NCI-H510A (cell line): ENCODE measurements at places on chromosomes 4 and X.
A peak's percentile ranks its signal among the peaks of the same experiment; 100 is the strongest.

DNA sequence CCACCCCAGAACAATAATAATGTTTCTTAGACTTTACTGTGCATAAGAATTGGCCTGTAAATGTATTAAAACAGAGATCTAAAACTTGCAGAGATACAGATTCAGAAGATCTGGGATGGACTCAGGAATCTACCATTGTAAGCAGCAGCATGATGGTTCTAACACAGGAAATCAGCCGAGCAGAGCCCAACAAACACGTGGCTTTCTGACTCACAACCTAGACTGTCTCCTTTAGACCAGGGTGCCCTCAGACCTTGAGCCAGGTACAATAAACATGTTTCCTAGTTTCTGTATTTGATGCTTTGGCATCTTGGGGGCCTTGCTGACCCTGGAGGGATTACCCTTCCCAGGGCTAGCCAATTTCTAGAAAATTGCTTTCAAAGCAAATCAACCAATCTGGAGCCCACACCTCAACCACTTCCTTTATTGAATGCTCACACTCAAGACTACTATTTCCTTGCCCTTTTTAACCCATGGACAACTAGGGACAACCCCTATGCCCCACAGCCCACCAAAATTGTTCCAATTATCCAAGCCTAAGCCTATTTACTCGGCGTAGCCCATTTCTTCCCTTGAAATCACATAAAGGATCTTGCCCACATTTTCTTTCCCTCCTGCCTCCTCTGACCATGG is 80.5 kb downstream of the TBC1D9 start:
- DNase-seq, result no peak

- no peak for DNase-seq
Measured at GRCh38 chr4:118823471-118823870, 12.5 kb downstream of the SEC24D start.

DNA sequence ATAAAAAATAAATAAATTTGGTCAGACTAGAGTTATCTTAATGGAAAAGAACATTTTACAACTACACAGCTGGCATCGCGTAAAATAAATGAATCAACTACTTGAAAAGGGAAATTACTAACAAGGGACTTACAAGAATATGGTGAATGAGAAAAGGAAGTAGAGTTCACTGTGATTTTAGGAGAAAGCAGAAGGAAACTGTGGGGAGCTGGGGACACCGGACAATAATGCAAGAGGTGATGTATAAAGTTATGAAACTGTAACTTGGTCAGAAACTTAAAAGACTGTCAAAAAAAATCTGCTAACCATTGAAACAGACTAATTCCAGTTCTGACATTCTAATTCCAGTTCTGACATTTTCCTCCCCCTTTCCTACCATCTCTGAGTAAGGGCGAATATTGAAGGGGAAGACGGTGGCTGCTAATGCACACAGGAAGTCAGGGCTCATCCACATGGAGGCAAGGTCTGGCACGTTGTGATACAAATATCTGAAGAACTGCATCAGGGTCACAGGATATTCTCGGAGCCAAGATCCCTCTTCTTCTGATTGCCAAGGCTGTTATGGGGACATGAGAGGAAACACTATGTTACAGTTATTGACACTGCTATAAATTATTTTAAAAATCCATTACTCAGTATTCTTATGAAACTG is 170.5 kb downstream of the CDS1 start:
- DNase-seq, result no peak

- no peak for DNase-seq
Measured at GRCh38 chrX:146241902-146242301, 424.3 kb downstream of the SLITRK2 start.

DNA sequence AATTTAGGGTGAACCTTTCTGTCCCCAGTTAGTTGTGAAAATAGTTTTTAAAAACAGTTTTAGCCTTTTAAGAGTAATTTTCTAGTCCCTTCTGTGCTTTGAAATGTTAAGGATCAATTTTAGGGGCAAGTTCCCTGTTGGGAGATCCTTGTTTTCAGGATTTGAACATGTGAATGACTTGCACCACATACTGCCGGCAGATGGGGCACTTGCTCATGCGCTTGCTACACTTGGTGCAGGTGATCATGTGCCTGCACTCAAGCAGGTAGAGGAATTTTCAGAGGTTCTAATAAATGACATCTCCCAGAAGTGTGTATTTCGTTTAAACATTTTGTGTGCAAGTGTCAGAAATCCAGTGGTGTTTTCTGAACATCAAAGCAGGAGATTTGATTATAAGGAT is 195.9 kb downstream of the CHM start:
- DNase-seq, result no peak

DNA sequence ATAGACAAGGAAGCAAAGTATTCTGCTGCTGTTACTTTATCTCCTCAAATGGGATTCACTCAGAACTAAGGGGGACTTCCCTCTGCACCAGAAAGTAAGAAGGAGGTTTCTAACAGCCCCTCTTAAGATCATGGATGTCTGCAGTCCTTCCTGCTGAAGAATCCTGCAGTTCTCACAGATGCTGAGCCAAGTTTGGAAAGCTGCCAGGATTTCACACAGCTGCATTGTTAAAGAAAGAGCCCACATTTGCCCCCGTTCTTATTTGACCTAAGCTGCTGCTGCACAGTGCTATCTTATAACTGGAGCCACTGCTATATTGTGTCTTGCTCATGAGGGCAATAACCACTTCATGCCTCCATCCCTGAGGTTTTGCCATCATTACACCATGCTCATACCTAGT is 81.1 kb downstream of the FAAH2 start:
- DNase-seq, result no peak

DNA sequence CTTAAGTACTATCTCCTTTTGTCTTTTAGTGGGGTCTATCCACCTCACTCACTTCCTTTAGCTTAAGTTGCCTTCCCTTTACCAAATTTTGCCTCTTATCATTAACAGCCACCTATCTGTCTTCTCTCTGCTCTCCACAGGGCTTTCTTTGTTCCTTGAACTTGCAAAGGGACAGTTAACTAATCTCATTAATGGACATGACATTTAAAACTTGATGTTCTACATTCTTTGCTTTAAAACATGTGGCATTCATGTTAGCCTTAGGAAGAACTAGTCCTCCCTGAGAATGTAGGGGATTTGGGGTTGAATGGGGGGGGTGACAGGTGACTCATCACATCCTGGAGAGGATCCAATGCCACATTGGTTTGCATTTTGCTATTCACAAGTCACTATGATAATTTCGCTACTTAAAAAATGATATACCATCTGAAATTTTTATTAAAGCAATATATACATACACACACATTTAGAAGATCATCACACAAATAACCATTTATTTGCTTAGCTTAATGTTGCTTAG is 41.0 kb upstream of the DMD start:
- no peak for DNase-seq

DNA sequence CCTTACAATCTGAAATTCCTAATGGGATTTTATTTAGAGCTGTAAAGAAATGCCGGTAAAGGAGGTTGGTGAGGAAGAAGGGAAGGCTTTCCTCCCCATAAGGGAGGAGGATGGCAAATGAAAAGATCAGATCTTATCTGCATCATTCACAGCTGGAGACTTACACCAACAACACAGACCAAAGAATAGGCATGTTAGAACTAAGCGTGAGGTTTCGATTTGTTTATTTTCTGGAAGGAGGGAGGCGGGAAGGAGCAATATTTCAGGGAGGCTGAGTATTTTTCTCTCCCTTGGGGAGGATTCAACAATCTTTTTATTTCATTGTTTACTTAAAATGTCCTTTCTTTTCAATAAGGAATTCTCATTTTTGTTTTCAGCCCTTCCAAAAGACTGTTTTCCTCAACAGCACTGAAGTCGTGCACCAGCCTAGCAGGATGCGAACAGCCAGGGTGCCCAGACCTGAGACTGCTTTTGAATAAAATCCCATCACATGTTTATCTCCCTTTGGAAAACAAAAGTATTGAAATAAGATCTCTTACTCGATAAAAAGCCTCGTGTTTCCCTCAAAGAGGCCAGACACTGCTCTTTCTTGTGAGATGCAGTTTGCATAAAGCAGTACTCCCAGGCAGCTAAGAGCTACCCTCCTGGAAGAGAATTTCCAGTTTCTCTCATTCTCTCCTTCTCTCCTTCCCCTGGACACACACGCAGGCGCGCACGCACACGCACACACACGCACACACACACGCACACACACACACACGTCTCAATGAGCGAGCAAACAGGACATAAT is 236.1 kb downstream of the MGST2 start:
- no peak for DNase-seq

- DNase-seq, result no peak
Measured at GRCh38 chrX:22634751-22635150, 362.0 kb downstream of the CBLL2 start.

GRCh38 chr4:79042079-79042674 is 102.9 kb upstream of the PAQR3 start:
- peak; percentile 6 for DNase-seq

DNA sequence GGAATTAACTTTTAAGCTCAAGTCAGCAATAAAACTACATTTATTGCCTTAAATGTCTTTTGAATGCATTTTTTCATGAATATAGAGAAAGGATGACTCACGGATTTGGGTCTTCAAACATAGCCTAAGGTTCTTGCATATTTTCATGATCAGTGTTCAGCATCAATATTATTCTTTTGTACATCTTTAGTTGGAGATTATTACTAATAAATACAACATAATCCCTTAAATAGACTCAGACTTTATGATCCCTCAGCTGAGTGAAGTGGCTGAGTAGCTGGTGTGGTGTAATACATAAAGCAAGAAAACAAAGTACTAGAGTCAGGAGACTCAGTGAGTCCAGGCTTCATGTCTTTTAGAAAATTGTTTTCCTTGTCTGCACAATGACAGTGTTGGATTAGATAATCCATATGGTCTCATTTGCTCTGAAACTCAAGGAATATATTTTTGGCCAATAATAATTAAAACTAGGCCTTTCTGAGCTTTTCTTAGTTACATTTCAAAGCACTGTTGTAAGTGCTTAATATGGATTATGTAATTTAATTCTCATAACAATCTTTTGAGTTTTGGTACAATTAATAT is 78.3 kb upstream of the UNC5C start:
- no peak for DNase-seq

- DNase-seq, result no peak
Measured at GRCh38 chr4:5374592-5374991, 323.3 kb downstream of the STK32B start.

GRCh38 chr4:77155631-77156452 is 1.2 kb upstream of the CCNG2 start:
- DNase-seq, result no peak

DNA sequence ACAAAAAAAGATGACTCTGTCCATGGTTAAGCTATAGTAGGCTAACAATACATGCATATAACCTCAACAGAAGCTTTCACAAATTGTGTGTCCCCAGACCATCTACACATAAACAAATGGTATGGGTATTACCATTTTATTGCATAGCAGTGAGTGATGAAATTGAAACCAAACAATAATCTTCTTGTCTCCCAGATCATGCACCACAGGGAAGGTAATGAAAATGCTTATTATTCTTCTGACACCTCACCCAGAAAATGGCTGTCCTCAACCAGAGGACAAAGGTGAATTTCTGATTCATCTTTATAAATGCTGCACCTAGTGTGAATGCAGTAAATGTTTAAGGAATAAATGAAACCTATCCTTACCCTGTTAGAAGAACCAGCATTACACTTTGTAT is 8.0 kb downstream of the PRSS12 start:
- DNase-seq, result no peak

DNA sequence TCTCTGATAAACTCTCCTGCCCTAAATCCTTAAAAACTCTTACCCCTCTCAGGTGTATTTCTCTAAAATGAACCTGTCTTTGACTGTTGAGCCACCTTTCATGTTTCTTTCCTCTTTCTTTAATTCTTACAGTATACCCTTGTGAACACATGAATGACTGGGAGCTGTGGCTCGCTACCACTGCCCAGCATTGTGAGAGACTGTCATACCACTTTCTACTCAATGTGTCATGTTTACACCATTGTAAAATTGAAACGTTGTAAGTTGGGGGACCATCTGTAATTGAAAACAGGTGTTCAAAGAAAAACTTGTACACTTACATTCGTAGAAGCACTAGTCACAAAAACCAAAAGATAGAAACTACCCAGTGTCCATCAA is 66.9 kb downstream of the ZNF182 start:
- DNase-seq, result no peak

DNA sequence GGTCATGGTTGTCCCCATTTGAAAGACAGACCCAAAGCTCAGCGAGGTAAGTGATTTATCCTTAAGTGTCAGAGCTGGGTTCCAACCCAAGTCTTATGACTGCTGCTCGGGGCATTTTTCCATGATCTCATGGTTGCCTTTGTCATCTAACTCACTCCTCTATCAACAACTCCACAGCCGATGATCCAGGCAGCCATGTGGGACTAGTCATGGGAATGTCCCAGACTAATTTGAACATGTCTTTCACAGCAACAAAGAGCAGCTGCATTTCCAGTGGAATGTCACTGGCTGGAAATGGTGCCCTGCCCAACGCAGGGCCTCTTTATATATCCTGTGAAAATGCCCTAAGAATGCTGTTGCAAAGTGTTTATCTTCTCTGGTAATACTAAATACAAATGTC is 284.8 kb upstream of the PPARGC1A start:
- DNase-seq, result no peak

GRCh38 chrX:28910487-28910886 is 323.2 kb downstream of the IL1RAPL1 start:
- no peak for DNase-seq

GRCh38 chrX:68919707-68920106 is 90.9 kb downstream of the EFNB1 start:
- no peak for DNase-seq

DNA sequence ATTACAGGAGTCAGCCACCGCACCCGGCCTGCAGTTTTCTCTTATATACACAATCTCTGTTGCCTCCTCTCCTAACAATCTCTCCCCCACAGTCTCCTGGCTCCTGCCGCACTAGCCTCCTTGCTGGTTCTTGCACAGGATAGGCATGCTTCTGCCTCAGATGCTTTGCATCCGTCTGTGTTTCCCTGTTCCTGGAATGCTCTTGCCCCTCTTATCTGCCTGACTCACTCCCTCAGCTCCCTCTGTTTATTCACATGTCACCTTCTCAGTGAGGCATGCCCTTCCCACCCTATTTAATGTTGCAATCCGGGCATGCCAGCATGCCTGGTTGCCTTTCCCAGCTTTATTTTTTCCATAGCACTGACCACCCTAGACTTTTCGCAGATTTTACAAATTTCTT is 161.9 kb downstream of the PHF8 start:
- DNase-seq, result no peak

GRCh38 chrX:19040373-19040772 is 56.5 kb upstream of the PHKA2 start:
- no peak for DNase-seq

- no peak for DNase-seq
Measured at GRCh38 chr4:16483540-16483939, 257.3 kb upstream of the TAPT1 start.

DNA sequence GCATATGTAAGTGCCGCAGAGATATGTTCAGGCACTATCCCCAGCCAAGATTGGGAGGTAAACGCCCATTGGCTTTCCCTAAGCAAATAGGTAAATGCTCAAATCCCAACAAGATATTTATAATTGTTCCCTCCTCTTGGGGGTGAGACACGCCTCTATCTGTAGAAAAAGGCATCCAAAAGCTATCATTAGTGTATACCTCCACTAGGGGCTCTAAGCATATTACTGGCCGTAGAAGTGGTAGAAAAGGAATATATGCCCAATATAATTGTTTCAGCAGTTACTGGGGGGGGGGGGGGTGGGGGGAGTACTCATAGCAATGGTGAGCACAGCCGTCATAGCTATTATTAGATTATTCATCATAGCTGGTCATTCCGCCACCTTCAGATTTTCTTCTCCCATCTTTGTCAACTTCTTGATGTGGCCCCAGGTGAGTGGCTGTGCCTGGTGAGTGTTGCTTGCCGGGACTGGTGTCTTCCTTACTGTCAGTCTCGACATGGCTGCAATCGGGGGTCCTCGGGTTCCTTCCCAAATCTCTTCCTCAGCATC is 53.3 kb upstream of the WDR1 start:
- no peak for DNase-seq

- DNase-seq, result no peak
Measured at GRCh38 chrX:132576939-132577338, 88.1 kb upstream of the MBNL3 start.
